Effector CD4-positive, alpha-beta T cell (primary cell): ENCODE measurements at places on chromosomes 6 and 20.

DNA sequence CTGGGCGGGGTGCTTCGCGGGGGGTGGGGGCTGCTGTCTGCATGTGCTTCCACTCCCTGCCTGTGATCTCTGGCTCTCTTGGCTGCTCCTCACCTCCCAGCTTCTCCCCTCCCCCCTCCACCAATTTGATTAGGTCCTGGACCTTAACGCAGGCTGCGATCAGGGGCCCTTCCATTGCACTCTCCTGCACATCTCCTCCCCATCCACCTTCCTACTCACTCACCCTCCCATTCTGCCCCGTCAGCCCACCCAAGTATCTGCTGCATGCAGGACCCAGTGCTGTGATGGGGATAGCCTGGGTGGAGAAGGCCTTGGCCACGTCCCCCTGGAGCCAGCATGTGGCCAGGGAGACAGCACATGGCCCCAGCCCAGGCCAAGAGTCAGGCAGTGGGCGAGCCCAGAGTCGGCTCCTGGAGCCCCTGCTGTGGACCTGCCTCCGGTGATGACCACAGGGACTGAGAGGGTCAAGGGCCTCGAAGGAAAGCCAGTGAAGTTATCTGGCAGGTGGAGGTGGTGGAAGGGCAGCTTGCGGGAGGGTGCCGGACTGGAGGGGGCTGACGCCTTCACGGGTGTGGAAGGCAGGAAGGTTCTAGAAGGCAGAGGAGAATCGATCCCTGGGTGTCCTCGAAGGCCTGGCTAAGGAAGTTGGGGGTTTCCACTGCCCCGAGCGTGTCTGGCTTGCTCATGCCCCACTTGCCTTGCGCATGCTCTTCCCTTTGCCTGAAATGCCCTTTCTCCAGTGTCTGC is 40.7 kb downstream of the SRC start:
- no peak for DNase-seq

DNA sequence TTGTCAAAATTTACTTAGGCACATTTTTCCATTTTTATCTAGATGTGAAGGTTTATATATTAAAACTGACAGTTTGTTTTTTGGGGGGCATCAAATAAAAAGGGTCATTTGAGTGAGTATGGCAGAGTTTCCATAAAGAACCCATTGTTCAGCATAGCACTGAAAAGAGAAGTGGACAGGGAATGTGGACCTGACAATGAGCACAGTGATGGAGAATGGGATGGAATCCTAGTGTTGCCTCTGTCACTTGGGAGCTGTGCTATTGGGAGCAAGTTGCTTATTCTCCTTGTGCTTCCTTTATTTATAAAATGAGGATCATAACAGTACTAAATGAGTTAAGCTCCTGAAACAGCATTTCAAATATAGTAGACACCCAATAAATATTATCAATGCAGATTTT is 130.7 kb upstream of the SIM1 start:
- DNase-seq = no peak

DNA sequence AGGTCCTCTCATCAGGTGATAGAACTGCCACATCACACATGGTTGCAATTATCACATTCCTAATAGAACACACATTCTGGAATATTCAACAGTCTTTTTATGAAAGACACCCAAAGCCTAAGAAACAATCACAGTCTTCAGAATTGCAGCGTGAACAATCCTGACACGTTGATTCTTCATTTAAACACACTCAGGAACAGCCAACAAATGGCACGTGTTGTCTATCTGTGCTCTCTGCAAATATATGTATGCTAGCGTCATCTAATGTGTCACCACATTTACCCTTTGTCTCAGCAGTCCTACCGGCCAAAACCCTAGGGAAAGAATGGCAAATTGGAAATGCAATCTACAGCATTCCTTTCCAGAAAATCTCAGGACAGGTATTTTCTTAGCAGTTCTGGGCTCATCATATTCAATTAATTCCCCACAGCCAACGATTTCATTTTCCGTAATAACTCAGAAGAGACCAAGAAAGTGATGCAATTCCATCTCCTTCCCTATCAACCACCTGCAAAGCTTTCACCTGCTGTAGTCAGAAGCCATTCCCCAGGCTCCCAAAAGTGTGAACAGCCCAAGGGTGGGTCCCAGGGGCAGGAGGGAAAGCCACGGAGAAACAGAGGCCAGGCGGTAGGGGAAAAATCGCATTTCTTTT is 280.3 kb upstream of the JARID2 start:
- DNase-seq = no peak

DNA sequence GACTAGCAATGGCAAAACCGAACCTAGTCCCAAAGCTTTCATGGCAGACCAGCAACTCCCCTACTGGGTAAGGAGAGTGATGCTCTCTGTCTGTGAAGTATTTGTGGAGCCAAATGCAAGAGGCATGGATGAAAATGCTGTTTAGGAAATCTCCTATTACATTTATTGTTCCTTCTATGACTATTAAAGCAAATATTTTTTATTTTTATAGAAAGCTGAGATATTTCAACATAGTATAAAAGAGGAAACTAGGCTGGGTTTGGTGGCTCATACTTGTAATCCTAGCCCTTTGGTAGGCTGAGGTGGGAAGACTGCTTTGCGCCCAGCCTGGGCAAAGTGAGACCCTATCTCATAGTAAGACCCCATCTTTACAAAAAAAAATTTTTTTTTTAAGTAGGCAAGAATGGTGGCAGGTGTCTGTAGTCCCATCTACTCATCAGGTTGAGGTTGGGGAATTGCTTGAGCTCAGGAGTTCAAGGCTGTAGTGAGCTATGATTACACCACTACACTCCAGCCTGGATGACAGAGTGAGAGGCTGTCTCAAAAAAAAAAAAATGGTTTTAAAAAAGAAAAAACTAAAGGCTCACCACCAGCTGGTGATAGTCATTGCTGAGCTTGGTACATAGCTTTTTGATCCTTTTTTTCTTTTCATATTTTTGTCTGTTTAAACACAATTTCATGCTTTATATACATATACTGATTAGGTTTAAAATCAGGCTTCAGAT is 11.3 kb downstream of the KDM1B start:
- DNase-seq = no peak

GRCh38 chr6:9789201-9789600 is 625.7 kb downstream of the TFAP2A start:
- DNase-seq = no peak

GRCh38 chr20:60215816-60216730 is 257.9 kb downstream of the CDH26 start:
- DNase-seq = no peak
